ENCODE measurements at places on chromosomes 1 and 21. TPM values are rescaled to one million over a fixed set of nuclear protein-coding genes. Genes with fewer than 3 reads are reported as not detected.

DNA sequence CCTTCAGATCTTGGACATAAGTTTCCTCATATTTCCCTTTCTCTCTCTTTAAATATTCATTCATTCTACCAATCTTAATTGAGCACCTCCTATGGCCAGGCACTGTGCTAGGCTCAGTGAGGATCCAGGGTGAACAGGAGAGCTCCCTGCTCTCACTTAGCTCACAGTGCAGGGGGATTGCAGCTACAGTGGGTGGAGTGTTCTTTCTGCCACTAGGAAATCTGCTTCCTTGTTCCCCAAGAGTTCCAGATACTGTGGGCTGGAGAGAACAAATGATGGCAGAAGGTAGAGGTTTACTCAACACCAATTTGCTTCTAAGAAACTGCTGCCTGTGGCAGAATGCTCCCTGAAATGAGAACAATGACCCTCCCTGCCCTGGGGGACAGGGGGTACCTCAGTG is 5.1 kb upstream of the FABP3 start:
- H3K4me3 ChIP-seq = no peak overlapping the region
- no peaks in the 10 kb centered on the region for H3K27me3 ChIP-seq
- peaks cover 55% of the 10 kb centered on the region for H3K4me1 ChIP-seq
- no peaks in the 10 kb centered on the region for H3K36me3 ChIP-seq
- H3K27ac ChIP-seq = no peak overlapping the region

- DNase-seq = no peak
- no peak overlapping the region for H3K4me3 ChIP-seq
- H3K27me3 ChIP-seq = no peaks in the 10 kb centered on the region
- H3K4me1 ChIP-seq = peaks cover 13% of the 10 kb centered on the region
- no peak overlapping the region for H3K27ac ChIP-seq
Measured at GRCh38 chr21:17491716-17492414, 21.0 kb upstream of the CXADR start.

DNA sequence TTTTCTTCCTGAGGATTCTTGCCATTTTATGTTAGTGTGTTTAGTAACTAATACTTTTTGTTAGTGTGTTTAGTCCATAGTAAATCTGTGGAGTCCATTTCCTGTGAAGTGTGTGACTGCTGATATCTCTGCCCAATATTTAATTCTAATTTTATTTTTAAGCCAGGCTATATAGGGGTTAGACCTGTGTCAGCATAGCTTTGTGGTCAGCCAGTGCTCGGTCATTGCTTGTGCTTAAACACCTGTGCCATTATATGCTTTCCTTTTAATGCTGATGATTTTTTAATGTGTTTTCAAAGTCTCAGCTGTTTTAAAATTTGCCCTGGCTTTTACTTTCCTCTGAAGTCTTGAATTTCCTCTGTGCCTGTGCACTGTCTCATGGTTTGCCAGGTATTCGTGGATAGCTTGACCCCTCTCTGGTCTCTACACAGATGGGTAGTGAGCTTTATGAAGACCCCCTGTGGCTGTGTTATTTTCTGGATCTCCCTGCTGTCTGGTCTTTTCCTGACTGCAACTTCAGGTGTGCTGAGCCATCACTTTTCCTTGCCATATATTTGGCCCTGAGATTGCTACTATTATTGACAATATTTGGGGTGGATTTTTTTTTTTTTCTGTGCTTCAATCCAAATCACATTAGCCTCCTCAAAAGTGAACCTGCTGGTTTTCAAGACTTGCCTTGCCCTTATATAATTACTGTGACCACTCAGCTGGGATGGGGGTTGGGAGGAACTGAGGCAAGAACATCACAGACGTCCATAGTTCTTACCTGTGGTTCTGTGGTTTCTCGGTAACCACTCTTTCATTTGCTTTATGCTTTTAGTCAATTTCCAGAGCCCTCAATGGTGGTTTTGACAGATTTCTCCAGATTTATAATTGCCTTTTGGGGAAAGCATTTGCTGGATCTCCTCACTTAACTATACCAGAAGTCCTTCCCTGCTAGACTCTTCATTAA is 59.6 kb downstream of the RPS6KC1 start:
- H3K36me3 ChIP-seq = no peaks in the 10 kb centered on the region
- DNase-seq = no peak
- H3K27ac ChIP-seq = no peak overlapping the region
- no peaks in the 10 kb centered on the region for H3K4me1 ChIP-seq

DNA sequence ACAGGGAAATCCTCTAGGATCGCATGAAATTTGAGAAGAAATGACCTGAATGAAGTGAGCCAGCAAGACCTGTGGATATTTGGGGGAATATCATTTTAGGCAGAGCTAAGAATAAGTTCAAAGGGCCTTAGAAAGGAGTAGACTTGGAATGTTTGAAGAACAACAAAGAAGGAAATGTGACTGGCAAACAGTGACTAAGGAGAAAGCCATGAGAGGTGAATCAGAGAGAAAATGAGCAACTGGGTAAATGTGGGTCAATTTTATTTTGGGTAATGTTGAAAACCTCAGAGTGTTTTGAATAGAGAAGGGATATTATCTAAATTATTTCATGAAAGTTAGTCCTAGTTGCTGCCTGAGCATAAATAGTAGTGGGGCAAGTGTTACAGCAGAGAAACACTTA is 672.8 kb downstream of the LMO4 start:
- H3K27me3 ChIP-seq = no peaks in the 10 kb centered on the region
- no peaks in the 10 kb centered on the region for H3K36me3 ChIP-seq
- DNase-seq = no peak
- H3K4me1 ChIP-seq = no peaks in the 10 kb centered on the region
- no peak overlapping the region for H3K27ac ChIP-seq

DNA sequence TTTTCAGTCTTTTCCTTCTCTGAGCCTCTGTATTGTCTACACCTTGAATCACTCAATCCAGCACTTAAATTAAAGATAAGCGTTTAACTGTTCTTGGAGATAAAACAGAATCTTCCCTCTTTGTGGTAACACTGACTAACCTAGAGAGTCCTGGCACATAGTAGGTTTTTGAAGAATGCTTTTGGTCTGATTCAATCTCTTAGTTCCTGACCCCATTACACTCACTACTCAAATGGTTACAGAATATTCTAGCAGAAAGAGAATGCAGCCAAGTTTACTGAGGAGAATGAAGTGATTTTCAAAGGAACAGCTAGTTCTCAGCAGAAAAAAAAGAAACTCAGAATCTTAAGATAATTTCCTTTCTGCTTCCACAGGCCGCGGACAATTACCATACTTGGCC is 309.2 kb upstream of the PRMT6 start:
- no peak for DNase-seq
- no peaks in the 10 kb centered on the region for H3K27me3 ChIP-seq
- no peaks in the 10 kb centered on the region for H3K36me3 ChIP-seq
- H3K4me3 ChIP-seq = no peak overlapping the region
- H3K4me1 ChIP-seq = no peaks in the 10 kb centered on the region

DNA sequence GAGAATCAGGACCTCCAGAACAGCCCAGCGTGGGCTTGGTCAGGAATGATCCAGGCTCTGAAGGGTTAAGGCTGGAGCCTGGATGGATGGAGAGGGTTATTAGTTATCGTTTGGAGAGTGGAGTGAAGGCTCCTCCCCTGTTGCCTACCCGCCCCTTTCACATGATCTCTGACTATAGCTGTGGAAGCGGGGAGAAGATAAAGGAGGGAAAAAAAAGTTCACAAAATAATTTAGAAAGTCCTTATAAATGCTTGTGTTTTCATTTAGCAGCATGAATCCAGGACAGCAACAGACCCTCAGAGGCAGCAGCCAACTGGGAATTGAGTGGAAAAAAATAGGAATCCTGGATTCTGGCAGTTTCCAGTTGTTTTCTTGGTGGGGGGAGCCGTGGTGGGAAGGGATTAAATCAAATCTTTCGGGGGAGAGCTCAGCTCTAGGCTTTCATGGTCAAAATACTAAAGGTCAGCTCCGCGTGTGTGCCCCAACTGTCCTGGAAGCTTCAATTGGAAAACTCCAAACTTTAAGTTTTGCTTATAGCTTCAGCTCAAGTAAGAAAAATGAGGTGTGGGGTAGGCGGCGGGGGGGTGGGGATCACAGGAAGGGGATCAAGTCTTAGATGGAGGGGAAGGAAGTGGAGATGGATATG is 595 bp upstream of the DDR2 start:
- peaks cover 26% of the 10 kb centered on the region for H3K4me1 ChIP-seq
- H3K27ac ChIP-seq = peak overlapping the region; percentile 89
- no peak for DNase-seq
- H3K4me3 ChIP-seq = peak overlapping the region; percentile 27
- H3K27me3 ChIP-seq = no peaks in the 10 kb centered on the region
- H3K36me3 ChIP-seq = no peaks in the 10 kb centered on the region

- DNase-seq = no peak
- no peaks in the 10 kb centered on the region for H3K4me1 ChIP-seq
- no peaks in the 10 kb centered on the region for H3K36me3 ChIP-seq
- H3K27me3 ChIP-seq = no peaks in the 10 kb centered on the region
Measured at GRCh38 chr21:29508301-29508700, 209.6 kb downstream of the BACH1 start.

DNA sequence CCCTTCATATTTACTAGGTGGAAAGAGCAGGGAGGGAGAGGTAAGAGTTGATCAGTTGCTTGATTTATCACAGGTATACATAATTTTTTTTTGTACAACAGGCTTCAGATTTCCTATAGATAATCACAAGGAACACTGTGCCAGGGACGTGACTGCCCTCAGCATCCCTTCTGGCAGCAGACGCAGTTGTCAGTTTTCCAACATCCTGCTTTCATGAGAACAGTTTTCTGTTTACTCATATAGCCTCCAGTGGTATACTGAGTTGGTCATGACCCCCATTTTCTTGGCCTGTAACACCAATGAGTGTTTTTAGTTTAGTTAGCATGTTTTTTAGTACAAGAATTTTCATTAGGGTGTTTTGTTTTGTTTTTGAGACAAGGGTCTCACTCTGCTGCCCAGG is 37.9 kb upstream of the PTPRF start:
- H3K27me3 ChIP-seq = no peaks in the 10 kb centered on the region
- no peaks in the 10 kb centered on the region for H3K4me1 ChIP-seq
- H3K27ac ChIP-seq = no peak overlapping the region

CELF3 gene
- total RNA-seq = not detected

BARHL2 gene
- total RNA-seq = not detected

LCE1D gene
- not detected for total RNA-seq

ODR4 gene
- total RNA-seq = 7.0 TPM
